ENCODE measurements at places on chromosomes 16 and 17.
A peak's percentile ranks its signal among the peaks of the same experiment; 100 is the strongest.

GRCh38 chr17:45333702-45334092 is 16.9 kb upstream of the MAP3K14 start:
- no peak for DNase-seq

DNA sequence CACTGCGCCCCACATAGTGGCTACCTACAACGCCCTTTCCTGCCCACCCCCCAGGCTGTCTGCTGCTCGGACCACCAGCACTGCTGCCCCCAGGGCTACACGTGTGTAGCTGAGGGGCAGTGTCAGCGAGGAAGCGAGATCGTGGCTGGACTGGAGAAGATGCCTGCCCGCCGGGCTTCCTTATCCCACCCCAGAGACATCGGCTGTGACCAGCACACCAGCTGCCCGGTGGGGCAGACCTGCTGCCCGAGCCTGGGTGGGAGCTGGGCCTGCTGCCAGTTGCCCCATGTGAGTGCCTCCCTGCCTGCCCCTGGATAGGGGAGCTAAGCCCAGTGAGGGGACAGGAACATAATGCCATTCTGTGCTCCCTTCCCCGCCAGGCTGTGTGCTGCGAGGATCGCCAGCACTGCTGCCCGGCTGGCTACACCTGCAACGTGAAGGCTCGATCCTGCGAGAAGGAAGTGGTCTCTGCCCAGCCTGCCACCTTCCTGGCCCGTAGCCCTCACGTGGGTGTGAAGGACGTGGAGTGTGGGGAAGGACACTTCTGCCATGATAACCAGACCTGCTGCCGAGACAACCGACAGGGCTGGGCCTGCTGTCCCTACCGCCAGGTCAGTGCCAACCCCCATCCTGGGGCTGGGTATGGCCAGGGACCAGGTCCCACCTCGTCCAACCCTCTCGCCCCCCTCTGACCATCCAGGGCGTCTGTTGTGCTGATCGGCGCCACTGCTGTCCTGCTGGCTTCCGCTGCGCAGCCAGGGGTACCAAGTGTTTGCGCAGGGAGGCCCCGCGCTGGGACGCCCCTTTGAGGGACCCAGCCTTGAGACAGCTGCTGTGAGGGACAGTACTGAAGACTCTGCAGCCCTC is 7.1 kb downstream of the GRN start:
- DNase-seq, result no peak

- no peak for DNase-seq
Measured at GRCh38 chr17:46143827-46144236, 49.4 kb downstream of the KANSL1 start.

GRCh38 chr16:49483251-49483650 is 109.6 kb downstream of the C16orf78 start:
- DNase-seq, result no peak

DNA sequence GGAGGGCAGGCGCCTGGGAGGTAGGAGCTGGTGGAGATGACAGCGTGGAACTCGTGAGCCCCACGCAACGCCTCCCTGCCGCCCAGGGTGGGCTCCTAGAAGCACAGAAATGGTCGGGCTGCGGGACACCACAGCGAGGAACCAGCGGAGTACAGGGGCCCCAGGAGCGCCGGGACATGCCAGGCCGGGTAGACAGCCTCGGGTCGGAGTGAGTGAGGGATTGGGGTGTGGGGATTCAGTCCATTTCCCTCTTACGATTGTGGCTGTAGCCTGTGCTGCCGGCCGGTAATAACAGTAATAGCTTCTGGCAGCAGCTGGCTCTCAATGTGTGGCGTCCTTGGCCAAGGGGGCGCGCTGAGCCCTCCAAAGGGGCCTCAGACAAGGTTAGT is 12.2 kb upstream of the CES3 start:
- no peak for DNase-seq

DNA sequence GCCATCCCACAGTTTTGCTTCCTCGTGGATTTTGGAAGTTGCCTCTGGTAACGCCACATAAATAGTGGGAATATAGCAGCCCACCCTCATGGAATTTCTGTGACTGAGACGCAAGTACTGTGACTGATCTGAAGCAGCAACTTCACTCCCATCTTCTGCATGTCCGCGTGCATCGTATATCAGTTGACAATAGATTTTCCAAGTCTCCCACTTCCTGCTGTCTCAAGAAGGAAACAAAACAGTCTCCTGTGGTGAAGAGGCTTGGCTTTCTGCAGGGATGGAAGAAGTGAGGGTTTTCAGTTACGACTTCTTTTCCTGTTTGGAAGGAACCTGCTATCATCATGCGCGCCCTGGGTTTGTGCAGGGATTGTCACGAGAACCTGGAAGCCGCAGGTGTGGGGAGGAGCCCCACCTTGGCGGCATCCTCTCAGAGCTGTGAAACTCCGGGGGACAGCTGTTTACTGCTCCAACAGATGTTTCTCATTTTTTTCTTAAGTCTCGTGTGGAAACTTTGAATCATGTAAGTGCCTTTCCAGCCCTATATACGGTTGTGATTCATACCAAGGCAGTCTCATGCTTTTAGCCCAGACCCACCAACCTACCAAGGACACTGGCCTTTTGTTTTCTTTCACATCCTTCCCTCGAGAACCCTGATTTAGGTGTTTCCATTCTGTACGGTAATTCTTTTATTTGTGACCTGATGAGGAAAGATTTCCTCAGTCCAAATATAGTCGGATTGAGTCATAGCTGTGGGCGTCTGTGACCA is 57.5 kb downstream of the WIPI1 start:
- DNase-seq, result peak; percentile 54

DNA sequence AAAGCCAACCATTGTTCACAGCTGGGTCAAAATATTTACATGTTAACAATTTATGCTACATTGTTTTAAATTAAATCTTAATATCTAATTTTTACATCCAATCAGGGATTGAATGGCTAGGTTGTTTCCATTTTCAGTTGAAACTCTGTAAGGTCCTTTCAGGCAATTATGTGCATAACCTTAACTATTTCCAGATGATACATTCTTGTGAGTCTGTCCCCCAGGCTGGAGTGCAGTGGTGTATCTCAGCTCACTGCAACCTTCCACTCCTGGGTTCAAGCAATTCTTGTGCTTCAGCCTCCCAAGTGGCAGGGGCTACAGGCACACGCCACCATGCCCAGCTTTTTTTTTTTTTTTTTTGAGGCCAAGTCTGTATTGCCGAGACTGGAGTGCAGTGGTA is 10.4 kb downstream of the CDC42EP4 start:
- DNase-seq, result no peak

DNA sequence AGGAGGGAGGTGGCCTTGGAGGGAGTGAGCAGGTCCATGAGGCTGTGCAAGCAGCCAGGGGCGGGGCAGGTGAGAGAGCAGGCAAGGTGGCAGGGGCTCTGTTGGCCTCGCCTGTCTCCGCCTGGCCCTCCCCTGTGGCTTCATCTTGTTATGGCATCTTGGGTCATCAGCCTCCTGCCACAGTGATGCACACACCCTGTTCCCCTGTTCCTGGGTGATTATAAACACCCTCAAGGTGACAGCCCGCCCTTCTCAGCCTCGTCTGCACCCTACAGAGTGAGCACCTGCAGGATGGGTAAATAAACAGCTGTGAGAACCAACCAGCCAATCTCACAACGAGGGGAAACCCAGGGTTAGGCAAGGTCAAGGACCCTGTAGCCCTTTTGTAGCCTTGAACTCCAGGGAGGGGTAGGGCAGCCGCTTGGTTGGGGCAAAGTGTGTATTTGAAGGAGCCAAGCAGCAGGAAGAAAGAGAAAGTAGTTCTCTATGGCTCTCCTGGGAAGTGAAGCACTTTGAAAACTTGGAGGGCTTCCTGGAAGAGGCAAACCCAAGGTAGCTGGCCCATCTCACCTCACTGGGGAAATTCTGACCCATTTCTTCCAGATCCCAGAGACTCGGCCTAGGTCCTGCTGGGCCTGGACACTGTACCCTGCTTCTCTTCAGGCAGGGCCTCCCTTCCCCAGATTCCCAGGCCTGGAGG is 60.6 kb downstream of the NT5M start:
- DNase-seq, result no peak

- no peak for DNase-seq
Measured at GRCh38 chr17:71361656-71362450, 759.0 kb upstream of the SOX9 start.

- DNase-seq, result no peak
Measured at GRCh38 chr17:46777943-46778915, 40.3 kb downstream of the WNT3 start.

GRCh38 chr16:29876594-29877249 is 13.7 kb upstream of the CDIPT start:
- peak; percentile 58 for DNase-seq

DNA sequence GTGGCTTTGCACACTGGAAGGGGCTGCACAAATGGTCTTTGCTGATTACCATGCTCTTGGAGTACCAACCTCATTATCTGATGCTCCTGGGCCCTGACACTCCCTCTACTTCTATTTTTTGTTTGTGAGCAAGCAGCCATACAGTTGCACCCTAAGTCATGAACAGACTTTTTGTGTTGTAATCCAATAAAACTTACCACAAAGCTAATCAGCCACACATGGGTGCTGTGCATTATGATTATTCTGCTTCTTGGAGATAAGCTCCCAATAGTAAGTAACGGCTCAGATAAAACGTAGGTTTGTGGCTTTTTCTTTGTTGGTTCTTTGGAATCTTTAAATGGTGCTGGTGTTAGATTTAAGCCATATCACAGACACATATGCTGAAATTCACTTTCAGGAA is 76.2 kb downstream of the CCT6B start:
- DNase-seq, result no peak

GRCh38 chr17:20920815-20921199 is 122.0 kb downstream of the USP22 start:
- DNase-seq, result no peak

DNA sequence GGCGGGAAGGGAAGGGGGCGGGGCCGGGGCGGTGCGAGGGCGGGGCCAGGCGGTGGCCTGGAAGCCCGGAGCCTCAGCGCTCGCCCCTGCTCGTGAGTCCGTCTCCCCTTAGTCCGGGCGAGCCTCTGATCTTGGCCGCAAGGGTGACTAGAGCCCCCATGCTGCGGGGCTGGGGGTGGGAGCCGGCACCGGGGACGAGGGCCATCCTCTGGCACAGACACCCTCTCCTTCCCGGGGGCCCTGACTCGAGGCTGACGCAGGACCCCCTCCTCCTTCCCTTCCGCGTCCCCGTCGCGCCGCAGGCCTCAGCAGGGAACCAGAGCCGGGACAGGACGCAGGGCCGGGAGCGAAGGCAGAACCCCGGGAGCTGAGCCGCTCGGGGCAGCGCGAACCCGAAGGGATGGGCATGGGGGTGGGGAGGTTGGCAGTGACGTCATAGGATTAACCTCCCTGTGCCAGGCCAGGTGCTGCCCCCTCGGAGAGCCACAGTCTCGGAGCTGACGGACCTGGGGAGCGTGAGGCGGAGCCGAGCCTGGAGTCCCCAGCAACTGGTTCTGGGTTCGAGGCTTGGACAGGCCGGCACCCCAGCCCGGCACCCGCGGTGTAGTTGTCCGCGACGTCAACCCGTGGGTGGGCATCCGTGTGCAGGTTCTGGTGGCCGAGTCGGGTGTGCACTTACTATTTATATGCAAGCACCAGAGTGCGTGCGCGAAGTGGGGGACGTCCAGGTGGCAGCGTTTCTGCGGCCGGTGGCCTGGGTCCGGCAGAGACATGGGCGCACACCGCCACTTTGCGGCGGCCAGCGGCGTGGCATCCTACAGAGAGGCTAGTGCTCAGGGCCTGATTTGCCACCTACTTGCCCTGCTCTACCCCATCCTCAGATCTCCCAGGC is 503 bp upstream of the PLCD3 start:
- DNase-seq, result peak; percentile 68

Data from activated naive CD4-positive, alpha-beta T cell treated with Interleukin-2 at 50 U/mL for 16 hours (primary cell).